Activated naive CD8-positive, alpha-beta T cell treated with anti-CD3 and anti-CD28 coated beads, Interleukin-2, amount 50 U/mL, for 16 hours (primary cell): ENCODE measurements at places on chromosomes 16 and 17.

DNA sequence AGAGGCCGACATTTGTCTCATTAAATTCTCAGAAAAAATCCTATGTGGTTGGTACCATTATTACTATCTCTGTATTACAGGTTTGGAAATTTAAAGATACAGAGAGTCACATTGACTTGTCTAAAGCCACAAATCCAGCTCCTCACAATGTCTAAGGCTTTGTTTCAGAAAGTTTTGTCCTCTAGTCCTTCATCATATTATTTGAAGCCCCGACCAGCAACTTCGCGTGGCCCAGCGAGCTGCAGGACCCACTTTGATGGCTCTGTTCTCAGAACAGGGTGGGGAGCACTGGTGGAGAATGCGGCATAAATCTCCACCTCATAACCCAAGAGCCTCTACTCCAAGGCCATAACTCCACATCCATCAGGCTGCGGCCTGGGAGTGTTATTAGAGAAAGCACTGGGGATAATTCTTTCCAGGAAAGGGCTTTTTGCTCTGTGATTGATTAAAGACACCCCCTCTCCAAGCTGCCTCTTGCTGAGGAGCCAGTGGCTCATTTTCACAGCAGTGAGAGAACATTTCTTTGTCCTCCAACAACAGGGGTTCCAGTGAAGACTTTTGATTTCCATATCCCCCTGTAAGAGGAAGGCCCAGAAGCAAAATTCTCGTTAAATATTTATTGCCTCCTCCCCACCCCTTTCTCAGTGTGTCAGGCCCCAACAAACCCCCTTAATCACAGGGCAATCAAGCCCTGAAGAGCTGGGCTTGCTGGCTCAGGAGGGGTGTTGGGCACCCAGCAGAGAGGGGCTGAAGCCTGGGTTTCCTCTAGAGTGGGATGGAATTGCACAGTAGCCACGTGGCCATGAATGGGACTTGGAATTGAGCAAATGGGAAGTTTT lies 113.7 kb upstream of the CDH11 start:
- no peak for DNase-seq

- no peak for DNase-seq
Observed at GRCh38 chr17:61084260-61084659, 315.4 kb upstream of the TBX2 start.

DNA sequence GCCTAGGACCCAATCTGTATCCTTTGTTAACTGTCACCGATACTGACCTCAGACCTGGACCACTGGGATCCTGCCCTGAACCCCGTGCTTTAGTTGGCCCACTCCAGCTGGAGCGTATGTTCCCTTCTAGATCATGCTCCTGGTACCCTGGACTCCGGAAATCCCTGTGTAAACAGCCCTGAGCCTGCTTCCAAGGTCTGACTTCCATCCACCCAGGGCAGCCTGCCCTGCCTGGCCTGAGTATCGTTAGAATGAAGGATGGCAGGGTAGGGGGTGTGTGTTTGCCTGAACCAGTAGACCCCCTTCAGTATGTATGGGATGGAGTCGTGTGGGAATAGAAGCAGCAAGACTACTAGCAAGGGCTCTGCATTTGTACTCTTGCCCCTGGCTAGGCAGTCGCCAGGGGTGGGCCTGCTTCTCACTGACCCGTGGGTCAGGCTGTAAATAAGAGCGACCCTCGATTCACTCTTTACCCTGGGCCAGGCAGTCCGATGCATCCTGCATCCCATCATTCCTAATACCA lies 691 bp upstream of the TMEM98 start:
- DNase-seq, result no peak

DNA sequence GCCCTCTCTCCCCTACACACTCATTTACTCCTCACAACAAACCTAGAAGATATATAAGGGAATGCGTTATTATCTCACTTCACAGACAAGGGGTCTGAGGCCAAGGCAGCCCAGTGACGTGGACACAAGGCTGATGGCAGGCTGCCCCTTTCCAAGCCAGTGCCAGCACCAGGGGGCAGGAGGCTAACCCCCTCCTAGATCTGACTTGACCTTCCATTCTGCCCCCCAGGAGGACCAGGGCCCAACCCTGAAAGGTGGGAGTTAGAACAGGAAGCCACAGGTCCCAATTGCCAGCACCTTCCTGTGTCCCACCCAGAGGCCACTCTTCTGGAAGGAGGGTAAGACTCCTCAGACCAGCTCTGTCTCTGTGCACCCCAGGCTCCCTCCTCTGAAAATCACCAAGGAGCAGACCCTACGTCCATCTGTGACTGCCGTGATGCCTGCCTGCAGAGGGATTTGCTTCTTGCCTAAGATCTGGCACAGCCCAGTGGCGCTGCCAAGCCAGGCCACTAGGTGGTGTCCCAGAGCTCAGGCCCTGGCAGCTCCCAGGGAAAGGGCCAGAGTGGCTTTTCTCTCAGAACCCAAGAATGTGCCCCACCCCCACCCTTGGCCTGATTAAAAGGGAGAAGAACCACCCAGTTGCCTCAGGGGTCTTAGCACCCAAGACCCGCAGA lies 42.4 kb upstream of the MRPS23 start:
- DNase-seq, result peak; percentile 50

- no peak for DNase-seq
Observed at GRCh38 chr17:28029044-28029443, 13.4 kb upstream of the NLK start.

DNA sequence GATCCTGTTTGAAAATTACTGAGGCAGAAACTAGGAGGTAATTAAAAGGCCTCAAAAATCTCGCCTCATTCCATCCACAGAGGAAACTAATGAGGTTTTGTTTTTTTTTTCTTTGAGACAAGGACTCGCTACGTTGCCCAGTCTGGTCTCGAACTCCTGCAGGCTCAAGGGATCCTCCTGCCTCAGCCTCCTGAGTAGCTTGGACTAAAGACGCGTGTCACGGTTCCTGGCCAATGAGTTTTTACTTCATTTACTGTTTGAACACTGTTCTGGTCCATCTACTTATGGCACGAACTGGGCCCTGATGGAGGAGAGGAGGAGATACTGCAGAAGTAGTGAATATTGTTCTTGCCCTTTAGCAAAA lies 600 bp upstream of the BLTP2 start:
- no peak for DNase-seq

GRCh38 chr17:48579471-48579759 lies 1.3 kb upstream of the HOXB4 start:
- no peak for DNase-seq

- DNase-seq, result no peak
Observed at GRCh38 chr16:71296584-71297340, 7.6 kb upstream of the CMTR2 start.

DNA sequence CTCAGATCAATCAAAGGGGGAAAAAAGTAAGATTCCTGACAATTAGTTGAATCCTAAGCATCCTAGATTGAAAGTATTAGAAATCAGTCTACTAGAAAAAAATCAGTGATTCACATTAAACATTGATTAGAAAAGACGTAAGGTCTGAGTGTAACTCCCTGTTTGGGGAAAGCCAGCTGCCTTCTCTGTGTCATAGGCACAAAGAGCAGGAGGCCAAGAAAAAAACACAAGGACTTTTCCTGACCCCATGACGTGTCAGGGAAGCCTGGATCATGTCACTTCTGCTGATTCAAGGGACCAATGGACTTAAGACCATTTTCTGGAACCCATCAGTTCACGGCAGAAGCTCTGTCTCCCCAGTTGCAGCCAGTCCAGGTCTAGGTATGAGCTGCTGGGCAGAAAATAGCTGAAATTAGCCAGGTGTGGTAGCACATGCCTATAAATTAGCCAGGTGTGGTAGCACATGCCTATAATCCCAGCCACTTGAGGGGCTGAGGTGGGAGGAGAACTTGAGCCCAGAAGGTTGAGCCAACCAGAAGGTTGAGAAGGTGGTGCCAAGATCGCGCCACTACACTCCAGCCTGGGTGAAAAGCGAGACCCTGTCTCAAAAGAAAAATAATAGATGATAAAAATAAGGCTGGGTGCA lies 35.9 kb downstream of the RANBP10 start:
- DNase-seq, result no peak

DNA sequence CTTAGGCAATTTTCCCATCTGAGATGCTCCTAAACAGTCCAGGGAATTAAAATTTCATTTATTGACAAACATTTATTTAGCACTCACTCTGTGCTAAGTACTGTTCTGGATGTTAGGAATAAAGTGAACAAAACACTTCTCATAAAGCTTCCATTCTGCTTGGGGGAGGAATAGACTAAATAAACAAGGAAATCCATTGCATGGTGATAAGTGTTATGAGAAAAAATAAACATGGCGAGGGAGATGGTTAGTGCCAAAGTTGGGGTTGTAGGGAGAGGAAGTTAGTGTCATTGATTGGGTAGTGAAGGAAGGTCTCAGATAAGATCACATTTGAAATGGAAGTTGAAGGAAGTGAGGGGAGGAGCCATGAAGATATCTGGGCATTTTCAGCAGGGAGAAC lies 72.2 kb upstream of the CES5A start:
- DNase-seq, result no peak

- DNase-seq, result no peak
Observed at GRCh38 chr16:84889066-84889465, 69.3 kb downstream of the CRISPLD2 start.

GRCh38 chr16:24286741-24287405 lies 30.7 kb downstream of the CACNG3 start:
- no peak for DNase-seq

GRCh38 chr17:68507576-68507975 lies 4.7 kb upstream of the PRKAR1A start:
- no peak for DNase-seq

GRCh38 chr17:79088247-79088996 lies 13.8 kb downstream of the ENGASE start:
- no peak for DNase-seq

GRCh38 chr16:51753467-51754127 lies 602.5 kb upstream of the SALL1 start:
- DNase-seq, result no peak

DNA sequence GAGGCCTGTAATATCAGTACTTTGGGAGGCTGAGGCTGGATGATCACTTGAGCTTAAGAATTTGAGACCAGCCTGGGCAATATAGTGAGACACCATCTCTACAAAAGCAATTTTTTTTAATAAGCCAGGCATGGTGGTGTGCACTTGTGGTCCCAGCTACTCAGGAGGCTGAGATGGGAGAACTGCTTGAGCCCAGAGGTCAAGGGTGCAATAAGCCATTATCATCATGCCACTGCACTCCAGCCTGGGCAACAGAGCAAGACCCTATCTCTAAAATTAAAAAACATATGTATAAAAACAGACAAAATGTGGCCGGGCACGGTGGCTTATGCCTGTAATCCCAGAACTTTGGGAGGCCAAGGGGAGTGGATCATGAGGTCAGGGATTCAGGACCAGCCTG lies 3.2 kb upstream of the ZNF785 start:
- no peak for DNase-seq

DNA sequence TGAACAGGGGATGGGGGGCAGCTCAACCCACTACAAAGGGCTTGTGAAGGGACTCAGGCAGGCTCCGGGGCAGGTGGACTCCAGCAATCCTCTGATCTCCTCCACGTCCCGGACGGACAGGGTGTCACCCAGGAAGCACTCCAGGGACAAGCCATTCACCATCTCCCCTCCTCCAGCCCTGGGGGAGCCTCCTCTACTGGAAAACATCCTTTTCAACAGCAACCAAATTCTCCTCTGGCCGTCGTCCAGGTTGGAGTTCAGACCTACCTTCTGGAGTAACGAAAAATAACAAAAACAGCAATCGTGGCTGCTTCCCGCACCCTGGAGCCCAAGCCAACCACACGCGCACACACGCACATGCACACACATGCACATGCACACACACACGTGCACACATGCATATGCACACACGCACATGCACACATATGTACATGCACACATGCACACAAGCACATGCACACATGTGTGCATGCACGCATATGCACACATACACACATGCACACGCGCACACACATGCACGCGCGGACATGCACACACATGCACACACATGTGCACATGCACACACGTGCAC lies 8.9 kb upstream of the RBFOX3 start:
- DNase-seq, result no peak

DNA sequence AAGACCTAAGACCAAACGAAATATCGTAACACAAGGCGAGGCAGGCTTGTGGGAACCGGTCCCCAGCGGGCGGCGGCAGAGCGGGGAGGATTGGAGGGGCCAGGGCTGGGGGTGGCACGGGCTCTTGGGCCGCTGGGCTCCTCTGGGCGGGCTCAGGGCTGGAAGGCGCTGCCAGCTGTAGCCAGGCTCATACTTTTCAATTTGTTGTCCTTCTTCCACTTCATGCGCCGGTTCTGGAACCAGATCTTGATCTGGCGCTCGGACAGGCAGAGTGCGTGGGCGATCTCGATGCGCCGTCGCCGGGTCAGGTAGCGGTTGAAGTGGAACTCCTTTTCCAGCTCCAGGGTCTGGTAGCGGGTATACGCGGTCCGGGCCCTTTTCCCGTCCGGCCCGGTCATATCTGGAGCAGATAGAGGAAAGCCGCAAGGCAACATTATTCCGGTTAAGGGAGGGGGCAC lies 1.5 kb downstream of the HOXB5 start:
- no peak for DNase-seq

DNA sequence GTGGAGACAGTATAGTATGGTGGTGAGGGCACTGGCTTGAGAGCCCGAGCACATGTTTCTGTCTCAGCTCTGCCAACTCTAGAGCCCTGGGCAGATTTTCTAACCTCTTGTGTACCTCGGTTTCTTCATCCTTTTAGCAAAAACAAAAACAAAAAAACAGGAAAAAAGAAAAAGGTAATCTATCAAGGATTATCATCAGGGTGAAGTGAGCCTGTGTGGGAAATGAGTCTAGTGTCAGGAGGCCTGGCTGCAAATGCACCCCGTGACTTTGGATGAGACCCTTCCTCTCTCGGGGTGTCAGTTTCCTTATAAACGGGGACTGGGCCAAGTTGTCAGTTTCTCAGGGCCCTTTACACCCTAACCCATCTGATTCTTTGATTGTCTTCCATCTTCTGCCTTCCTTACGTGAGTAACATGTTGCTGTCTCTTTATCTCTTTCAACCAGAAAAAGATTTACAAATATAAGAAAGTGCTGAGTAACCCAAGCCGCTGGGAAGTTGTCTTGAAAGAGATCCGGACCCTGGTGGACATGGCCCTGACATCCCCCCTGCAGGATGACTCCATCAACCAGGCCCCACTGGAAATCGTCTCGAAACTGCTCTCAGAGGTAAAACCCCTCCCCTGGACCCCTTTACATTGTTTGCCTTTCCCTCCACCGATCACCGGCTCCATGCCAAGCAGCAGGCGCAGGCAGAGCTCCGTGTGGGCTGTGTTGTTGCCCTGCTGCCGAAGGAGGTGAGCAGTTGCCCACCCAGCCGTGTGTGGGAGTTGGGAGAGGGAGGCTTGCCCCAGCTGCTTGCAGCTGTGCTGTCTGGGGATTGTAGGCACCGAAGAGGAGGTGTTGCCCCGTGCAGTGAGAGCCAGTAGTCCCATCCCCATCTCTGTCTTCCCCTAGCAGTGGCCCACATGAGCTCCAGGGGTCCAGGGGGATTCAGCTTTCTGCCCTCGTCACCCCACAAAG lies 127.1 kb upstream of the PLCG2 start:
- no peak for DNase-seq

DNA sequence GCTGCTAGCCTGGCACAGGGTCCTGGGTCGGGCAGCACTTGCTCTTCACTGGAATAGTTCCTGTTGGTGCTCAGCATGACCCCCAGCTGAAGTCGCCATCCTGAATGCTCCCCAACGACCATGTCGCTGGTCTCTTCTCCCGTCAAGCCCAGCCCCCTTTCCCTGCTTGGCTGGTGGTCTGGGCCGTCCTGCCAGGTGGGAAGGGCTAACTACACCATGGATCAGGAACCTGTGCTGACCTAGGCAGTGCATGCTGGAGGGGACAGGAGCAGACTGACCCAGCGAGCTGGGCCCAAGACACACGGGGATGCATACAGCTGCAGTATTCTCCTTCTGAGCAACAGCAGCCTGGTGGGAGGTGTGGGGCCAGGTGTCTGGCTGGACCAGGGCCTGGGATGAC lies 9.2 kb upstream of the SREBF1 start:
- no peak for DNase-seq

GRCh38 chr17:6212766-6213165 lies 142.6 kb downstream of the WSCD1 start:
- DNase-seq, result no peak
